Bladder microvascular endothelial cell (primary cell): ENCODE measurements at places on chromosomes 7 and 10. TPM values are rescaled to one million over a fixed set of nuclear protein-coding genes. Genes with fewer than 3 reads are reported as not detected.

The ASB4 gene
- not detected in 2 replicates for total RNA-seq

The GPR22 gene
- total RNA-seq, result under 0.01 TPM in 1 of 2 replicates, not detected in the other

The LHPP gene
- 3.8 and 4.4 TPM in 2 replicates for total RNA-seq

The SUGCT gene
- total RNA-seq, result 1.1 and 1.4 TPM in 2 replicates

The EGFR gene
- 0.97 and 1.5 TPM in 2 replicates for total RNA-seq

The PTTG1IP2 gene
- not detected in 2 replicates for total RNA-seq

The VGF gene
- not detected in 2 replicates for total RNA-seq
